ENCODE measurements at places on chromosomes 13 and 19.

GRCh38 chr13:20348645-20349408 lies 116.7 kb upstream of the GJB6 start:
- no peak for DNase-seq

DNA sequence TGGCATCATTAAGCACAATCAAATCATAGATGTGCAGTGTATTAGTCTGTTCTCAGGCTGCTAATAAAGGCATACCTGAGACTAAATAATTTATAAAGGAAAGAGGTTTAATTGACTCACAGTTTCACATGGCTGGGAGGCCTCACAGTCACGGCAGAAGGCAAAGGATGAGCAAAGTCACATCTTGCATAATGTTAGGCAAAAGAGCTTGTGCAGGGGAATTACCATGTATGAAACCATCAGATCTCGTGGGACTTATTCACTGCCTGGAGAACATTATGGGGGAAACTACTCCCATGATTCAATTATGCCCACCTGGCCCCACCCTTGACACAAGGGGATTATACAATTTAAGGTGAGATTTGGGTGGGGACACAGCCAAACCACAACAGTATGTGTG lies 245.2 kb upstream of the DACH1 start:
- no peak for DNase-seq

DNA sequence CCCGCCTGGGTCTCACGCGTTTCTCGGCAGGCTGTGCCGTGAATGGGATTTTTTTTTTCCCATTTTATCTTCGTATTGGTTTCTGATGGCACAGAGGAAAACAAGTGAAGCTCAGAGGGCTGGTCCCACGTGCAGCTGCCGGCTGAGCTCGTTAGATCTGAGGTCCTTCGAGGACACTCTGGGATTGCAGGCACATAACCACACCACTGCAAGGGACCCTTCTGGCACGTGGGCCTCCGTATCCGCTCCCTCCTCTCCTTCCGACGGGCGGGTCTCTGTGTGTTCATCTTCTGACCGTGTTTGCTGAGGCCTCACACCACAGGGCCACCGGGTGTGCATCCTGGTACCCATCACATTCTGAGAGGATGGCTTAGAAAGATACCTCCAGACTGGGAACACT lies 16.6 kb downstream of the CFD start:
- DNase-seq: no peak

DNA sequence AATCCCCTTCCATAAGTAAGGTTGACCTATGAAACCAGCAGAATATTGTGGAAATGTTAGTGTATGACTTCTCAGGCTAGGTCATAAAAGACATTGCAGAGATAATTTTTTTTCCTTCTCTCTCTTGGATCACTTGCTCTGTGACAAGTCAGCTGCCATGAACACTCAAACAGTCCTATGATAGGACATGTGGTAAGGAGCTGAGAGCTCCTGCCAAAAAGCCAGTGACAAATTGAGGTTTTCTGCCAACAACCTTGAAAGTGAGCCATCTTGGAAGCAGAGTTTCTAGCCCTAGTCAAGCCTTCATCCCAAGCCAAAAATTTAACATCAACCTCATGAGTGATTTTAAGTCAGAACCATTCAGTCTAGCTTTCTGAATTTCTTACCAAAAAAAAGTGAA lies 270.9 kb upstream of the NBEA start:
- DNase-seq: no peak

DNA sequence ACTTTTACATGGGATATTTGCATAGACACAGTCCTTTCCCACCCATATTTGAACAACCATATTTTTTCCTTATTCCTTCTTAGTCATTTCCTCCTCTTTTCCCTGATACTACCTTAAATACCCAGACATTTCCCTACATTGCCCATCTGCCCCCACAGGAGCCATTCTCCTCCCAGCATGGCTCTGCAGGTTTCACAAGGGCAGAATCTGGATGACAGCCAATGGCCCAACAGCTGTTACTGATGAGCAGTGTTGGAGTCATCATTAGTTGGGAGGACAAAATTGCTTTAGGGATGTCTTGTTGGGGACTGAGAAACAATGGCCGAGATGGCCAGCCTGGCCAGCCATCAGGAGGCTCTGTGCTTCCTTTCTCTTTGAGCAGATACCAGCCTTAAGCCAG lies 209.5 kb downstream of the KLF5 start:
- no peak for DNase-seq

DNA sequence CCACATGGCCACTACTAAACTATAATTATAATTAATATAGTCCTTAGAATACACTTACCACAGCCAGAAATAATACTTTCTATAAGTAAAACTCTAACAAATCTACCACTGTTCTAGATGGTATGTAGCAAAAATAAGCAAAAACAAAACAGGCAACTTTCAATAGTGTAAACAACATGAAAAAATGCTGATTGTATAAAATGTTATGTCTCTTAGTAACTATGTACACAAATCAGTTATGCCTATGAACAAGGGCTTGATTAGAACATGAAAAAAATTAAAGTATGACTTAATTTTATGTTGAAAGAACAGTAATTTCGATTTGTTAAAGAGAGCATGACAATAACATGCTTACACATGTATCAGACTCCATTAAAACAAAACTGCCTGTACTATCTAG lies 60.7 kb downstream of the LATS2 start:
- no peak for DNase-seq

- DNase-seq: no peak
These were observed 14.0 kb downstream of the ADGRE5 start for GRCh38 chr19:14395262-14395661.
